ENCODE measurements at places on chromosomes 5 and 9.

DNA sequence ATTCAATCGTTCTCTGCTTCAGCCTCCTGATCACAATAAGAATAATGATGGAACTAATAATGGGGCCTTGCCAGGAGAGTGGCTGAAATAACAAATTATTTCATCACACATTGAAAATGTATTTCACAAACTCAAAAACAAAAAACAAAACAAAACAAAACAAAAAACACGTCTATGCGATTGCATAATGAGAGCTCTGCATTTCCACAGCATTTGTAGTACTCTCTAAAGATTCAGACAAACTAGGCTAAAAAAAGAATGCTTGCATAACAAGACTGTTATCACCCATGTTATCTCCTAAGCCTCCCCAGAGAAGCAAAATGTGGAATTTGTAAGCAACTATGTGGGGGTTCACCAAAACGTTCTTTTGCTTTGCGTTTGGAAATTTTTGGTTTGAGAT lies 48.1 kb downstream of the PRELID2 start:
- no peak for DNase-seq

GRCh38 chr5:149353911-149354310 lies 3.9 kb upstream of the PCYOX1L start:
- DNase-seq = no peak

DNA sequence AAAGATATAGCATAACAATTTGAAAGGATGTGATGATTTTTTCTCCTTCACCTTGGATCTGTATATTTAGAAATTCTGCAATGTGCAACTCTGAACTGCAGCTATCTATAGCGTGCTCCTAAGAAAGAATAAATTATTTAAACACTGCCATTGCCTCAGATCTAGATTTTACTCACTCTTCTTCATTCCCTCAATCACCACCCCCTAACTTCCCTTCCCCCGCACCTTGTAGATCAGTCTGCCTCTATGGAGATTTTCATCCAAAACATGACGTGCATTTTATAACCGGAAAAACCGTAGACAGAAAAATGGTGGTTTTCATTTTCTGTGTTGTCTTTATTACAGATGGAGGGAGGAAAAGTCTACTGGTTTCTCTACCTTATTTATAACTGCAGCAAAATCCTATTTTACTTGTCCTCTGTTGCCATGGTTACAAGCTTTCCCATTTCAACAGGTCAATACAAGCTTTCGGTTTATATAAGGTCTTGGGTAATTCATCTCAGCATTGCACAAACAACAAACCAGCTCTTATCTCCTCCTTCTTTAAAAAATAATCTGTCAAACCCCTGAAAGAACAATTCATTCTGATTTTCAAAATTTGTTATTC lies 480.0 kb downstream of the TAF11L14 start:
- DNase-seq = no peak

DNA sequence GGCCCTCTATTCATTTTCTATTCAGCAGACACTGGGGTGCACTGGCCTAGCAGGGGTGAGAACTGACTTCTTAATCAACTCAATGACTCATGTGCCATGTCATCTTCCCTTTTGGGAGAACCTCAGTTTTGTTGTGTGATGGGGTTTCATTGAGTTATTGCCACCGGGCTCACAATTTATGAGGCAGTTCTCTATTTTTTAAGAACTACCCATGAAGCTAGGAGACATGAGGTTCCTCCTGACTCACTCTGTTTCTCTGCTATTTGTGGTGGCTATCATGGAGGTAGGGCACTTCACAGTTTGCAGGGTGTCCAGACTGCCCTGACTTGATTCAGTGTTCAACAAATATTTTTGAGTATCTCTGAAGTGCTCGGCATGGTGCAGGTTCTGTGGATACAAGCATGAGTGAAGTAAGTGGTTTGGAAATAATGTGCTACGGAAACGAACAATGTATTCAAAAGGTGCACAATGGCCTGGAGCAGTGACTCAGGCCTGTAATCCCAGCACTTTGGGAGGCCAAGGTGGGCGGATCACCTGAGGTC lies 39.3 kb downstream of the SPARC start:
- DNase-seq = no peak

- no peak for DNase-seq
These were observed 12.3 kb downstream of the IFNA21 start for GRCh38 chr9:21154018-21154608.

DNA sequence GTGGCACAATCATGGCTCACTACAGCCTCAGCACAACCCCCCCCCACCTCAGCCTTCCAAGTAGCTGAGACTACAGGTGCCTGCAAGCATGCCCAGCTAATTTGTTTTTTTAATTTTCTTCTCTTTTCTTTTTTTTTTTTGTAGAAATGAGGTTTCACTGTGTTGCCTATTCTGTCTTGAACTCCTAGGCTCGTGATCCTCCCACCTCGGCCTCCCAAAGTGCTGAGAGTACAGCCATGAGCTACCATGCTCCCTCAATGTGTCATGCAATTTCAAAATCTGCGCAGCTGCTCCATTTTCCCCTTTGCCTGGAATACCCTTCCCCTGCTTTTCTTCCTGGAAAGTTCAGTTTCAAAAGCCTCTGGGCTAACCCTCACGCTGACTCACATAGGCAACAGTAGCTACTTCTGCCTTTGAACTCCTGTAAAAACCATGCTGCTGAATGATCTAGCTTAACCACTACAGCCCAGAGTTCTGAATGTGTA lies 71.0 kb upstream of the IL7R start:
- no peak for DNase-seq

GRCh38 chr5:18764161-18764560 lies 1129.9 kb downstream of the TAF11L14 start:
- no peak for DNase-seq

DNA sequence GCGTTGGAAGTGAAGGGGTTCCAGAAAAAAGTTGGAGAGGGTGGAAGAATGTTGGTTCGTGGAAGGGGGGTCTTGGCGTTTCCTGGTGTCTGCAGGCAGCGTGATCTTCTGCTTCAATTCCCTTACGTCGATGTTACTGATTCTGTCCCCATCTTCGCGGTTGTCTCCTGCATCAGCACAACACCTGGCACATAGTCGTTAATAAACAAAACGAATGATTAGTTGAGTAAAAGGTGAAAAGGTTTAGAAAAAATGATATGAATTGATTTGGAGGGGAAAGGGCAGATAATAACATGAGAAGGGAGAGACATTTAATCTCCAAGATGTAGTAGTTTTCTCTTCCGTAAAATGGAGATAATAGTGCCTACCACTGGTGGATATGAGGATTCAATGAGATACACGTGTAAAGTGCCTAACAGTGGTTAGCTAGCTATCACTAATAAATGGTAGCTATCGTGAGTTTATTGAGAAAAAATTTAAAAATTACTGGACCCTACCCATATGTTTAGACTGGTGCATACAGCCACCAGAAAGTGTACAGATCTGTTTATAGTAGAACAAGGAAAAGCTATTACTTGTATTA lies 556 bp downstream of the MTREX start:
- DNase-seq = no peak

GRCh38 chr5:81154725-81155124 lies 78.4 kb upstream of the CKMT2 start:
- no peak for DNase-seq

- no peak for DNase-seq
These were observed 176.1 kb upstream of the MVB12B start for GRCh38 chr9:126150411-126151030.

GRCh38 chr5:175003531-175003930 lies 279.1 kb downstream of the MSX2 start:
- no peak for DNase-seq

DNA sequence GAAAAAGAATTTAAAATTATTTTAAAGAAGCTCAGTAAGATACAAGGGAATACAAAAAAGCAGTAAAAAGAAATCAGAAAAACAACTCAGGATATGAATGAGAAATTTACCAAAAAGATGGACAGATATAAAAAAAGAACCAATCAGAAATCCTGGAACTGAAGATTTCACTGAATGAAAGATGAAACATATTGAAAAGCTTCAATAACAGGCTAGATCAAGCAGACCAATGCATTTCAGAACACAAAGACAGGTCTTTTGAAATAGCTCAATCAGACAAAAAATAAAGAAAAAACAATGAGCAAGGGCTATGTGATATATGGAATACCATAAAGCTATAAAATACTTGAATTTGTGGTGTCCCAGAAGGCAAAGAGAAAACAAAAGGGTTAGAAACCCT lies 322.6 kb upstream of the POU5F2 start:
- DNase-seq = no peak

GRCh38 chr9:15317836-15318235 lies 10.8 kb upstream of the TTC39B start:
- DNase-seq = no peak

GRCh38 chr5:72525816-72526215 lies 18.6 kb upstream of the ZNF366 start:
- DNase-seq = no peak

GRCh38 chr9:134130503-134131375 lies 5.1 kb upstream of the WDR5 start:
- no peak for DNase-seq

DNA sequence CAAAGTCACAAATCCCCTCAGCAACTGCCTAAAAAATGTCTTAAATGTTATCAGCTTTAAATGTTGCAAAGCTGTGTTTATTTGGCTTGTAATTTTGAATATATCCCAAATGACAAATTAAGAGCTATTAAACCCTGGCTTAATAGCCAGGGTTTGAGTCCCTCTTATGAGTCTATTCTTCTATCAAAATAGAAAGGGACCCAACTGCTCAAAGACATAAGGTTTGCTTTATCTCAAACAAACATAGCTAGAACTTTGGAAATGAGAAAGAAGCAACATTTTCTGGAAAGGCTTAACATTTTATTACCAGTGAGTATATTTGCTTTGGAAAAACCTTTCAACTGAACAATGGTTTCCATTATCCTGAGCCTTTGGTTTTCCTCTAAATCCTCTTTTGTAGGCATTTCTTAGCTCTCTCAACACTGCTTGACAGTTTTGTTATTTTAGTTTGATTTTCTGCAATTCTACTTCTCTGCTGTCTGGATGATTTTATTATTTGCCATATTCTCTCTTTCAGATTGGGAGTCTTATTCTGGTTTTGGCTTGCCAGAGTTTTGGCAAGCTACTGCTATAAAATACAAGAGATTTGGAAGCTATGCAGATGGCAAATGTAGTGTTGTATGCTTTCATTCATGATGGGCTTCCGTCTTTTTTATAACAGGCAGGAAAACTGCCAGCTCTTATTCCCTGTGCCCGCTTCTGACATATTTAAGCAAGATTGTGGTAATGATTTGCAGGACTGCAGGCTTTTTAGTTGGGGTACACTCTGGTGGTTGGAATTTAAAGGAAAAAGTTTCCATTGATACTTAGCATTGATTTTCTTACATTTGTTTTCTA lies 734.9 kb downstream of the DTWD2 start:
- DNase-seq = no peak

- DNase-seq = no peak
These were observed 42.3 kb downstream of the NSUN2 start for GRCh38 chr5:6590581-6590980.

DNA sequence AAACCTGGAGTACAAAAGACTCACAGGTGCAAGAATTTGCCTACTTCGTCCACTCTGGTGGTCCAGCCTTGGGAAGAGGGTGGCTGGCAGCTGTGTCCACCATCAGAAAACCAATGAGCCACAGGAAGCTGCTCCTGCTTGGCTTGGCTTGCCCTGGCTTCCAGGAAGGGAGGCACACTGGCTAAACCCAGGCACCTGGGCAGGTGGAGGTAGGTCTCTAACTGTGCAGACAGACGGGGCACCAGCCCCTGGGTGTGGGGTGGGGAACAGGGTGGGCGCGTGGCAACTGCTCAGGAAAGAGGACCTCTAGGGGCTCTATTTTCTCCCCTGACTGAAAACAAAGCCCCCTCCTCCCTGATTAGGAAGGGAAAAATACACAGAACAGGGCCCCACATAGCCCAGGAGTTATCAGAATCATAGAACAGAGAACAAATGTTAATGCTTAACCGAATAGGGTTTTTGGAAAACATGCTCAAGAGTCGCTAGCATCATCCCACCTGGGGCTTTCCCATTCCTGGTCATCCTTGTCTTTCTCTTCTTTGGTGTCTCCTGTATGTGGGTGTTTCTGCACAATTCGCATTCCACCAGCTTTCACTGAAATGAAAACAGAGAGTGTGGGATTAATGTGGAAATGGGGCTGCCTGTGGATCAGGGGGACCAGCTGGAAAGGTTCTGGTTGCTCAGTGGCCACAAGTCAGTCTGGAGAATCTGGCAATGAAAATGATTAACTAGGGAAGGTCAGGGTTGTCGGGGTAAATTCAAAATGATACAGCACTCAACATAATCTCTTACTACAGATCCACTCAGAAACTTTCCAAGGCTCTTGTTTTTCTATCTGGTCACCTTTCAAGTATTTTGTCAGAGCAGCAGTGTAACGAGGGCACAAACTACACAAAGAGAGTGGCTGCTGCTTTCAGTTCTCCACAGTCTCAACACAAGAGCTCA lies 13.1 kb downstream of the DAP start:
- DNase-seq = no peak

DNA sequence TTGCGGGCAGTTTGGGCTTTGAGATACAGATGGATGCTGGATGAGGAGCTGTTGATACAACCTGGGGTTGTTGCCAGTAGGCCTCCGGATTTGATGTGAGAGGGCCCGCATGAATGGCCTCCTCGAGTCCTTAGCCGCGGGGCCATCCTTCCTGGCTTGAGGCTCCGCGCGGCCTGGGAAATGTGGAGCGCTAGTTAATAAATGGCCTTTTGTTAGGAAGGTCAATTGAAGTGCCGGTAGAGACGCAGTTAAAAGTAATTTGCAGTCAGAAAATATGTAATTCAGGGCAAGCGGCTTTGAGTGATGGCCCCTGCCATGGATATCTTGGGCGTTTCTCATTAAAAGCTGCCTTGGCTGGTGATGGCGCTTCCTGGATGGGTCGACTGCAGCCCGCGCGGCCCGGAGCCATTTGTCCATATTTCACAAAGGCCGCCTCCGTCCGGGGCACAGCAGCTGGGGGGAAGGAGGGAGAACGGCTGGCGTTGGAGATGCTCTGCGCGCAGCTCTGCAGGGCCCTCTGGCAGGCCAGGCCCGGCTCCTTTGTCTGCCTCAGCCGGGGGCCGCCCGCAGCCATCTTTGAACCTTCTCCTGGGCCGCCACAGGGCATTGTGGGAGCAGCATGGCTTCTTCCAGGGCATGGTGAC lies 11.2 kb downstream of the MVB12B start:
- no peak for DNase-seq

DNA sequence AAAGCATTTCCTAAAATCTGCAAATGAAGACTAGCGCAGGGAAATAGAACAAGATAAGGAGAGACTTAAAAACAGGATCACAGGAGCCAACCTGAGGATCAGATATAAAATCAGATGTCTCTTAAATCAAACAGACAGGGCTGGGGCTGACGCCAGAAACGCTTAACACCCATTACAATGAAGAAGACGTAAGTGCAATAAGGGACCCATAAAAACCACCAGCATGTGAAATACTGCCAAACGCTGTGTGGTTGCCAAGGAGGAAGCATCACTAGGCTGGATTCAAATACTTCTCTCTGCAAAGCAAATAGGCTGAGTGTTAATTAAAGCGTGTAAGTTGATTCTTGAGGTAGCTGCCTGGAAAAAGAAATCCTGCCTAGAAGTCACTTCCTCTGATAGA lies 74.4 kb upstream of the ATP10B start:
- no peak for DNase-seq

GRCh38 chr5:37412515-37412914 lies 33.4 kb downstream of the WDR70 start:
- no peak for DNase-seq

GRCh38 chr5:128925973-128926372 lies 39.3 kb upstream of the SLC27A6 start:
- no peak for DNase-seq
